ENCODE measurements at places on chromosomes 16 and 17.

- no peak for DNase-seq
These were observed 207.0 kb downstream of the MSI2 start for GRCh38 chr17:57463103-57463885.

GRCh38 chr17:73318836-73319235 lies 7.0 kb upstream of the CDC42EP4 start:
- DNase-seq = no peak

GRCh38 chr17:66614469-66614868 lies 220.4 kb upstream of the CACNG5 start:
- no peak for DNase-seq

GRCh38 chr17:29576214-29577000 lies 7.9 kb downstream of the TP53I13 start:
- DNase-seq = no peak

DNA sequence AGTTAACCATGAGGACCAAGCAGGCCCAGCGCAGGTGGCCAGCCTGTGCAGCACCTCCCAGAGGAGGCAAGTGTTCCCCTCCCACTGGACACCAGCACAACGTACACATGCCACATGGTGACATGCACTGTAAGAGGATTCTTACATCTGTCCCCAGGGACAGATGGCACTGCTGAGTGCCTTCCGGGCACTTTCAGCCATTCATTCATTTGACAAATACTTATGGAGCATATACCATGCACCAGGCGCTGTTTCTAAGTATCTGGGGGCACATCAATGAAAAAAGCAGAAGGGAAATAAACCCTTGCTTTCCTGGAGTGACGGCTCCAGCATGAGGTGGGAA lies 79.6 kb downstream of the GAS7 start:
- peak; percentile 66 for DNase-seq

GRCh38 chr16:13130586-13130985 lies 229.2 kb downstream of the SHISA9 start:
- DNase-seq = no peak

GRCh38 chr17:73096211-73096610 lies 3.7 kb upstream of the SLC39A11 start:
- no peak for DNase-seq

- no peak for DNase-seq
These were observed 9.2 kb downstream of the BFAR start for GRCh38 chr16:14641926-14642325.

DNA sequence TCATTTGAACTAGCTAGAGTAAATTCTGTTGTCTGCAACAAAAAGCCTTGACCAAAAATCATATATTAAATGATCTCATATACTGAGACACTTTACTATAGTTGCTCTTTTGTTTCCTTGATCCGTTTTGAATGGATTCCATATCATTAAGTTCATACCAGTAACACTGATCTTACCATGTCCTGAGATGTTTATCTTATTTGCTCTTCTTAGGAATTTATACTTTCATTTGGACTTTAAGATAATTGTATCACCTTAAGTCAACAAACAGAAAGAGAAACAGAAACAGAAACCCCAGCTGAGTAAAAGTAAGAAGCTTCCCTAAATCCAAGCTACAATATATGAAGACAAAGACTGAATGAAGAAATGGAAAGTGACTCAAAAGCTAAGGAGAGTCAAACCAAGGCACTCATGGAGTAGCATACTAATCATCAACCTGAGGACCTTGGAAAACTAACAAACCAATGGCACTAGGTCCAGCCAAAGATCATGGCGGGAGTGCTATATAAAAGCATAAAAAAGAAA lies 106.5 kb upstream of the COX10 start:
- no peak for DNase-seq

DNA sequence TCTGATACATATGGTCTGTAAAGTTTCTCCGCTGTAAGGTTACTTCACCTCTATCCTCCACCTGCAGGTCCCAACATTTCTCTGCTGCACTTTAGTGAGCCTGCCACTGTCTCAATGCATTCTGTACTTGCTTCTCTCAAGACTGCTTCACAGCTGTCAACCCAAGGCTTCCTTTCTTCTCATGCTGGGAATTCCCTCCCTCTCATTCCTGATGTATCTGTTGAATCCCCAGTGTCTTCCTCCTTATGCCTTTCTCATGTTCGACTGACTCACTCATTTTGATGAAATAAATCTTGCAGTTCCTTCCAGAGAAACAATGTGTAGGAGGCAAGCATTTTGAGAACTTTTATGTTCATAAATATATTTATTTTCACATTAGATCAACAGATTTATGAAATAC lies 288.3 kb downstream of the CNTNAP4 start:
- DNase-seq = peak; percentile 37

GRCh38 chr16:54425068-54425467 lies 138.5 kb upstream of the IRX3 start:
- no peak for DNase-seq

DNA sequence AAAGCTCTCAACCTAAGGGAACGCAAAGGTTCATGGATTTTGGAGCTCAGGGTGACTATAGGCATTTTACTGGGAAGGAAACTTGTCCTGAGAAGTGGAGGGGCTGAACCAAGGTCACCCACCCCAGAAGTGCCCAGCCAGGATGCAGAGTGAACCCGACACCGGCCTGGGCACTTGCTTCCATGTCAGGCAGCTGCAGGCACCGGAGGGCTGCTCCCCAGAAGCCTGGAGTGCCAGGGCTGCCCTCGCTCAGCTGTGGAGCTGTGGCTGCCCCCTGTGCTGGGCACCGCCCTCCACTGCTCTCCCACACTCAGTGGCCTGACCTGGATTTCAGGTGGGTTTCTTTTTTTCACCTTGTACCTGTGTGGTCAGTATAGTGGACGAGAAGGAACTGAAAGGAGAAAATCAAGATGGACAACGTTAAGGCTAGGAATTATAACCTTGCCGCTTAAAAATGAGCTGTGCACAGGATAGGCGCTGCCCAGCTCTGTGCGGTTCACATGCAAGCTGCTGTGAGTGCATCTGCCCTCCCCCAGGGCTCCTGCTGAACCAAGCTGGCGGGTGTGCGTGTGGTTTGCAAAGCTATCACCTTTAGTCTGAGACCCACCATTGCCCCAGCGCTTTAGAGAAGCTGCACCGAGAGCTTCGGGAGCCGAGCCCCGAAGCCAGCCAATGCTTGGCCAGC lies 2.2 kb downstream of the MAPK8IP3 start:
- no peak for DNase-seq

GRCh38 chr17:53142890-53143289 lies 679.8 kb upstream of the KIF2B start:
- no peak for DNase-seq

- peak; percentile 78 for DNase-seq
These were observed 48.8 kb downstream of the SDK2 start for GRCh38 chr17:73595479-73595878.

GRCh38 chr16:69781118-69781517 lies 19.0 kb downstream of the WWP2 start:
- no peak for DNase-seq

GRCh38 chr16:29743827-29744531 lies 1.8 kb downstream of the C16orf54 start:
- DNase-seq = no peak

- DNase-seq = no peak
These were observed 58.1 kb downstream of the IQCK start for GRCh38 chr16:19776147-19776546.

DNA sequence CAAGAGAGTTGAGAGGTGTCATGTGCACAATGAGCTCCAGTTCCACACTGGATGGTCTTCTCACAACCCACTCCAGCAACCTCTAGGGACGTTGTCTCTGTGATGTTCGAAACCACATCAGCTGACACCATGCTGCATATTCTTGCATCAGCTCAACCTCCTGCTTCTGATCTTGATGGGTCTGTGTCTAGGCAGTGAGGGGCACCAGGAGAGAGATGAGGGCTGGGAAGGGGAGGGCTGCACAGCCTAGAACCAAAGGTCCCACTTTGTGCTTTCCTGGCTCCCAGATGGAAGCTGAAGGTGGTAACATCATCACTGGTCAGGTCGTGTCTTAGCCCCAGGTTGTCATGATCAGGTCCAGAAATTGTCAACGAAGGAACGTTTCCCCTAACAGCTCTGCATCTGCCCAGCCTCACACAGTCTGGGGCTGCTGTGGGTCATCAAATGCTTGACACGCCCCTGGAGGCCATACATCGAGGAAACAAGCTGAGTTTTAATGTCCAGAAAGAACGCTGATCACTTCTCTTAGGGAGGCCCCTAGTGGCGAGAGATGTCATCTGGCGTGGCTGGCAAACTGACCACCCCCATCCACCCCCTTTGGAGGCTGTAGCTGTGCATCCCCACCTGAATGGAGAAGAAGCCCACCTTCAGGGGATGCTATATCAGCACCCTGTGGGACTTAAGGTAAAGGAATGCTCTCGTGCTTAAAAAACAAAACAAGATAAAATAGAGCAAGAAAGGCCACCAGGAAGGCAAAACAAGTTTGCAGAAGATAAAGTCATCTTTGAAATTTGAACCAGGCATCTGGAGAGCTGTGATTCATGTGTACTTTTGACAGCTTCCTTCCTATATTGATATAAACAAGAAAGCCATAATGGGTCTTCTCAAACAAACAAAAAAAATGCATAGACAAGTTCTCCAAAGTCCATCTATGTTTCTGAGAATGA lies 58.3 kb downstream of the WIPI1 start:
- peak; percentile 86 for DNase-seq

- no peak for DNase-seq
These were observed 100.4 kb upstream of the GSE1 start for GRCh38 chr16:85512808-85513115.

DNA sequence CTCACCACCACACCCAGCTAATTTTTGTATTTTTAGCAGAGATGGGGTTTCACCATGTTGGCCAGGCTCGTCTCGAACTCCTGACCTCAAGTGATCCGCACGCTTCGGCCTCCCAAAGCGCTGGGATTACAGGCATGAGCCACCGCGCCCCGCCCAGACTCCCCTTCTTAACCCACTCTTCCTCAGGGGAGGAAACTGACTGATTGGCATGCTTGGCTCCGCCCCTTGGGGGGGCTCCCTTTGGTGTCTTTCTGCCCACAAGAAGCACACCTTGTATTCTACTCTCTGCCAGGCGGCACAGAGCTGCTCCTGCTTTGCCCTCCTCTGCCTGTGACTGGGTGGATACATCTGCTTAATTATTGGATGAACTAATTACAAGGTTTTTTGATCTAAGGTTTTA lies 4.7 kb upstream of the ASGR2 start:
- no peak for DNase-seq

GRCh38 chr17:74730491-74731346 lies 6.3 kb upstream of the RAB37 start:
- no peak for DNase-seq

GRCh38 chr17:13120864-13121263 lies 103.0 kb upstream of the ELAC2 start:
- no peak for DNase-seq

DNA sequence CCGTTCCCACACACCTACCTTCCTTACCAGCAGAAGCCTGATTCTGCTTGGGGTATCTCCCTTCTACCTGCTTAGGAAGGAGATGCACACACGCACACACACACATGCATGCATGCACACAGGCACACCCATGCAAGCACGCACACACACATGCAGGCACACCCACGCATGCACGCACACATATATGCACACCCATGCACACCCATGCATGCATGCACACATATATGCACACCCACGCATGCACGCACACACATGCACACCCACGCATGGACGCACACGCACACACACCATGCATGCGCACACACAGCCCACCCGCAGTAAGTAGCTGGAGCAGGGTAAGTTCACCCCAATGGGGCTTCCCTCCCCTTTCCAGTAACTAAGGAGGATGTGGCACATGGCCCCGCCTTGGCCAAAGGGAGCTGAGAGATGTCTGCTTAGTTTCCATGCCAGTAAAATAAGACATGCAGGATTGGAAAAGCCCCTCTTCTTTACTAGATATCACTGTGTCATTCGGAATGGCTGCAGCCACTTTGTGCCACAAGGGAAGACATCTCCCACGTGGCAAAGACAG lies 33.7 kb downstream of the ADCY9 start:
- no peak for DNase-seq

DNA sequence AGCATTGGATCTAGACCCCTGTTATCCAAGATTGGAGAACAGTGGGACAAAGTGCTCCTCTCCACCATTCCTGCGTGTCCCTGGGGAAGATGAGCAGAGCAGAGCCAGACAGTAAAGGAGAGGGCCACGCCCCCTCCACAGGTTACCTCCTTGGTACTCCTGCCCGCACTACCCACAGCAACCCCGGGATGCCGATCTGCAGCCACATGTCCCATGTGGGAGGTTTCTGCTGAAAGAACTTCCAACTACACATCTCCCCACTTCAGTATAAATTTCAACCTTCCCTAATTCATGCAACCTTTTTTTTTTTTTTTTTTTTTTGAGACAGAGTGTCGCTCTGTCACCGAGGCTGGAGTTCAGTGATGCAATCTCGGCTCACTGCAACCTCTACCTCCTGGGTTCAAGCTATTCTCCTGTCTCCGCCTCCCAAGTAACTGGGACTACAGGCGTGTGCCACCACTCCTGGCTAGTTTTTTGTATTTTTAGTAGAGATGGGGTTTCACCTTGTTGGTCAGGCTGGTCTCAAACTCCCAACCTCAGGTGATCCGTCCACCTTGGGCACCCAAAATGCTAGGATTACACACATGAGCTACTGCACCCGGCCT lies 2.3 kb downstream of the RAB37 start:
- DNase-seq = no peak

- no peak for DNase-seq
These were observed 55.8 kb downstream of the RNF213 start for GRCh38 chr17:80316431-80316830.

DNA sequence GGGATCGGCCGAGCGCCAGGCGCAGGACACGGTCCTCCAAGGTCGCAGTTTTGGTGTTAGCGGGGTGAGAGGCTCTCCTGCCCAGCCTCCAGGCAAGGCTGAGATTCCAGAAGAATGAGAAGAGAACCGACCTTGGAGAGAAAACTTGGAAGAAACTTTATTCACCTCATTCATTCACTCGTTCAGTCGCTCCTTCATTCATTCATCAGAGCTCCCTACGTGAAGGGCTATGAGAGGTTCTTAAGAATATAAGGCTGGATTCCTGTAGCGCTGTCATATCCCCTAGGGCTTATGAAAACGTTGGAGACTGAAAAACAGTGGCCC lies 991 bp upstream of the MYH10 start:
- no peak for DNase-seq

DNA sequence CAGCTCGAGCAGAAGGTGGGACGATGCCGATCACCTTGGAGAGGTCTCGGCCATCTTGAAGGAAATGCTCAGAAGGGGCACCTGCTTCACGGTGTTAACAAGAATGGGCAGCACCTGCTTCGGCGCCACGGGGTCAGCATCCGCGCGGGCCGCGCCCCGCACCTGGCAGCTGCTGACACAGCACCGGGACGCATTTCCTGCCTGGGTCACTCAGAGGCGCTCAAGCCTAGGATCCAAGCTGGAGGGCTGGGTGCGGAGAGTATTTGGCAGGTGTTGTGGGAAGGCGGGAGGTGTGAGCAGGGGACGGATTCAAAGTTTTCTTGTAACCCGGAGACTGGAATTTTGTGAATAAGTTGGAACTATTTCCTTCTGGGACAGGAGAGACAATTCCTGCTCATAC lies 39.3 kb upstream of the AKTIP start:
- no peak for DNase-seq
